Epithelial cell of umbilical artery (primary cell): ENCODE measurements at places on chromosomes 4 and X. TPM values are rescaled to one million over a fixed set of nuclear protein-coding genes. Genes with fewer than 3 reads are reported as not detected.

The UBA6 gene
- total RNA-seq = 163 and 323 TPM in 2 replicates

The OTC gene
- 0.15 TPM in 1 of 2 replicates, not detected in the other for total RNA-seq

The ADGRL3 gene
- 0.32 TPM in 1 of 2 replicates, not detected in the other for total RNA-seq

The CITED1 gene
- not detected in 2 replicates for total RNA-seq

The SASH3 gene
- not detected in 2 replicates for total RNA-seq

The VSIG4 gene
- total RNA-seq = not detected in 2 replicates

The GPR34 gene
- not detected in 2 replicates for total RNA-seq

The SPANXN1 gene
- not detected in 2 replicates for total RNA-seq

The PRSS12 gene
- 0.46 and 1.3 TPM in 2 replicates for total RNA-seq

The SRPX gene
- total RNA-seq = 66.0 and 102 TPM in 2 replicates

The KLKB1 gene
- not detected in 2 replicates for total RNA-seq

The SLIT2 gene
- total RNA-seq = 33.3 and 50.0 TPM in 2 replicates

The ZNF157 gene
- not detected in 2 replicates for total RNA-seq

The SOX3 gene
- total RNA-seq = not detected in 2 replicates

The RS1 gene
- total RNA-seq = not detected in 2 replicates

The FAM241A gene
- total RNA-seq = 5.5 and 11.9 TPM in 2 replicates

The RXFP1 gene
- 0.15 TPM in 1 of 2 replicates, not detected in the other for total RNA-seq
